ENCODE measurements at places on chromosomes 1 and 21. TPM values are rescaled to one million over a fixed set of nuclear protein-coding genes. Genes with fewer than 3 reads are reported as not detected.

GRCh38 chr1:17194133-17194475 is 10.8 kb upstream of the PADI1 start:
- no peak overlapping the region for H3K4me3 ChIP-seq
- DNase-seq, result no peak
- peaks cover 2% of the 10 kb centered on the region for H3K27me3 ChIP-seq
- H3K36me3 ChIP-seq, result no peaks in the 10 kb centered on the region
- H3K27ac ChIP-seq, result no peak overlapping the region

DNA sequence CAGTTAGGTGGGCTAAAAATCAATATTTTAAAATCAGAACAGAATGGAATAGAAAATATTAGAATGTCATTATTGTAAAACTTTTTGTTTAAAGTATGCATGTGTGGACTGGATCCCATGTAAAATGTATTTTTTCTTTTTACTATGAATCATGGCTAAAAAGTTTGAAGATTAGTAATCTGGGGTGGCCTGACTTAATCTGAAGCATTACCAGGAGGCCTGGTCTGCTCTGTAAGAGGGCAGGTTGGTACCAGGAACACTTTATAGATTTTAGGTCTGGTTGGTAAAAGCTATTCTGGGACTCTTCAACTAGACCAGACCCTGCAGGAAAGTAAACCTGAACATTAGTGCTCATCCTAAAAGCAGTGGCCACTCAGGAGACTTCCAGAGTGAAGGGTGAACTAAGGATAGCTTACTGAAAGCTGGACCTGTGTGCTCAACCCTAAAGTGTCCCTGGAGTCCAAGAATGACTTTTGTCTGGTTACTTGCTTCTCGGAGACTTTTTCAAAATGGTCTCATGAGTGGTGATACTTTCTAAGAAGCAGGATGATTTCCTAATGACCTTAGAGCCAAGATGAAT is 16.5 kb downstream of the RGL1 start:
- DNase-seq, result no peak
- peaks cover 6% of the 10 kb centered on the region for H3K4me1 ChIP-seq
- H3K27ac ChIP-seq, result no peak overlapping the region
- H3K27me3 ChIP-seq, result no peaks in the 10 kb centered on the region
- H3K36me3 ChIP-seq, result no peaks in the 10 kb centered on the region

- H3K4me1 ChIP-seq, result no peaks in the 10 kb centered on the region
- peaks cover 8% of the 10 kb centered on the region for H3K27me3 ChIP-seq
- H3K4me3 ChIP-seq, result no peak overlapping the region
- DNase-seq, result no peak
- H3K36me3 ChIP-seq, result no peaks in the 10 kb centered on the region
Observed at GRCh38 chr1:63730211-63730610, 43.6 kb upstream of the ROR1 start.

DNA sequence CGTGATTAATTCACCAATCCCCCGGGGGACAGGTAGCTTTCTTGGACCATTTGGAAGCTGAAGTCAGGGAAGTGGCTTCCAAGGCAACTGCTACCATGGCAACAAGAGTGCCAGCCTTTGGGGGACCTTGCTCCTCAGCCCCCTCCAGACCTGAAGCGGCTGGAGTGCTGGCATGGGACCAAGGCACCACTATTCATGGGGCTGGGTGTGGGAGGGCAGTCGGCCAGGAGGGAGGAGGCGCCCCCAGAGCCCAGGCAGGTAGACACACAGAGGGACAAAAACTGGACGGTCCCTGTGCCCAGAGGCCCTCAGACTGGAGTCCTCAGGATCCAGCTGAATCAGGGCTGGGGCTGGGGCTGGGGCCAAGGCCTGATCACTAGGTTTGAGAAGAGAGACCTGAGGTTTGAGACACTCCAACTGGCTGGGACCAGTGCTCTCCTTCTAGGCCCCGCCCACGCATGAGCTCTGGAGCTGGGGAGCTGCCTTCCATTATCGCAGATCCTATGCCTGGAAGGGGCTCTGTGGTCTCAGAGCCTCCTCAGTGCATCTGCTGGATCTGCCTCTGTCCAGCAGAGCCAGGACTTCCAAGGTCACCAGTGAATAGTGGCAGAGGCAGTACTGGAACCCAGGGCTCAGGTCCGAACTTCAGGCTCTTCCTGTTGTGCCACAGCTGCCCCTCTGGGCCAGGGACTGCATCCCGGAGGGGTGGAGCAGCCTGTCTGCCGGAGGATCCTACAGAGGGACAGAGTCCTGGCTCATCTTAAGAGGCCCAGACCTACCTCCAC is 3.3 kb upstream of the KNCN start:
- no peak overlapping the region for H3K4me3 ChIP-seq
- H3K27me3 ChIP-seq, result no peaks in the 10 kb centered on the region
- no peak overlapping the region for H3K27ac ChIP-seq
- H3K4me1 ChIP-seq, result peaks cover 5% of the 10 kb centered on the region
- DNase-seq, result no peak
- peaks cover 10% of the 10 kb centered on the region for H3K36me3 ChIP-seq

- H3K36me3 ChIP-seq, result no peaks in the 10 kb centered on the region
- peaks cover 24% of the 10 kb centered on the region for H3K27me3 ChIP-seq
Observed at GRCh38 chr21:33101300-33101911, 31.5 kb downstream of the OLIG1 start.

- H3K4me1 ChIP-seq, result no peaks in the 10 kb centered on the region
- no peak overlapping the region for H3K4me3 ChIP-seq
- no peaks in the 10 kb centered on the region for H3K36me3 ChIP-seq
- no peaks in the 10 kb centered on the region for H3K27me3 ChIP-seq
- DNase-seq, result no peak
- H3K27ac ChIP-seq, result no peak overlapping the region
Observed at GRCh38 chr21:45578176-45578801, 36.0 kb upstream of the SLC19A1 start.

- H3K36me3 ChIP-seq, result no peaks in the 10 kb centered on the region
- DNase-seq, result peak; percentile 15
- peaks cover 22% of the 10 kb centered on the region for H3K27me3 ChIP-seq
- H3K4me1 ChIP-seq, result peaks cover 19% of the 10 kb centered on the region
- no peak overlapping the region for H3K27ac ChIP-seq
Observed at GRCh38 chr21:45892156-45892915, 89.2 kb upstream of the COL6A1 start.

DNA sequence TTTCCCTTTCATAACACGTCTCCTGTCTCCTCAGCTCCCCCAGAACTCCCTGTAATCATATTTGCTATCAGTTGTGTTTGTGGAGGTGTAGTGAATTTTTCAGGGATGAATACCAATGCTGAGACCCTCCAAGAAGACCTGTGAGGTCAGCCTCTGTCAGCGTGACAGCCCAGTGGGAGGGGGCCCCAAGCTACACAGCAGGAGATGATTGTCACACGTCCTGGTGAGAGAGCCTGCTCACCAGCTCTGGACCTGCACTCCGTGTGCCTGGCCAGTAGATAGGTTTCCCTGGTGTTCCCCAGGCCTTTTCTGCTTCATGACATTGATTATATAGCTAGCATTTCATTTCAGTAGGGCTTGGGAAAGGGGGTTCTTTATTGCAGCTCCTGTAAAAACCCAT is 421.5 kb downstream of the KIF26B start:
- H3K4me1 ChIP-seq, result no peaks in the 10 kb centered on the region
- DNase-seq, result no peak
- H3K27me3 ChIP-seq, result no peaks in the 10 kb centered on the region
- no peaks in the 10 kb centered on the region for H3K36me3 ChIP-seq

DNA sequence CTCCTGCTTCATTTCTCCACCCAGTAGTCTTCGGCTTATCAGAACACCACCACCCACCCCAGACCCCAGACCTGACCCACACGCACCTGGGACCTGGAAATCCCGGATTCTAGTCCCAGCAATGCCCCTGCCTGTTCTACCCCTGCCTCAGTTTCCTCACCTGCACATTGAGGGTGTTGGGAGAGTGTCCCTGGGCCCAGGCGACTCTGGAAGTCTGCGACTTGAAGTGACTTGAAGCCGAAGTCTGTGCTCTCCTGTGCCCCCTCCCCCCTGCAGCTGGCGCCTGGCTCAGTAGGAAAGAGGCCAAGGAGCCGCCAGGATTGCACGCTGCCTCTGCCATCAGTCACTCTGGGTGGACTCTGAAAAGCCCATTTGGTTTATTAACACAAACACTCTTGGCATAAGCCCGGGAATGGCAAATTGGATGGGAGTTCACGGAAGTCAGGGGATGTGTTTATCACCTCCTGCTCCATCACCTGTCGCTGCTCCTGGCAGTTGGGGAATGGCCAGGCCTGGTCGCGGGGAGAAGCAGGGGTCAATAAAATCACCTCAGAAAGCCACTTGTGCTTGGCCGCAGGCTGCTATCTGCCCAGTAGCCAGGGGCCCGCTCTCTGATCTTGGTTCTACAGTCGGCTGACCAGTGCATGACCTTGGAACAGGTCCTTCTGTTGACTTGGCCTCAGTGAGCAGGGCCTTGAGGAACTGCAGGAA is 132.7 kb downstream of the ACTL8 start:
- H3K27ac ChIP-seq, result no peak overlapping the region
- no peaks in the 10 kb centered on the region for H3K36me3 ChIP-seq
- H3K27me3 ChIP-seq, result no peaks in the 10 kb centered on the region
- no peaks in the 10 kb centered on the region for H3K4me1 ChIP-seq
- no peak overlapping the region for H3K4me3 ChIP-seq

DNA sequence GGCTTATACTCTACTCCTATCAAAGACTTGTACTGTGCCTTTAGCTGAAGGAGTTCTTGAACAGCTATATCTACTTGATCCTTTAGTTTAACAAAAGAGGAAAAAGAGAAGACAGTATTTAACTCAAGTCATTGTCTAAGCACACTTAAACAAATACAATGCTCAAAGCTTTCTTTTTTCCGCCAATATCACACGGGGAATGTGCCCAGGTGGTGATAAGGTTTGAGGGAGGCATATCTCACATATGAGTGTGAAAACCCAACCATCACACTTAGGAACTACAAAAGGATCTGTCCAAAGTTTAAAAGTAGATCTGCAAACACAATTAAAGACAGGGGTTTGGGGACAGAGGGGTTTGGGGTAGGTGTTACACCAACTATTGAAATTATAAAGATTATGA is 59.0 kb upstream of the SLC30A10 start:
- peaks cover 48% of the 10 kb centered on the region for H3K36me3 ChIP-seq
- H3K27me3 ChIP-seq, result no peaks in the 10 kb centered on the region
- H3K4me1 ChIP-seq, result no peaks in the 10 kb centered on the region
- no peak overlapping the region for H3K27ac ChIP-seq
- no peak overlapping the region for H3K4me3 ChIP-seq

DNA sequence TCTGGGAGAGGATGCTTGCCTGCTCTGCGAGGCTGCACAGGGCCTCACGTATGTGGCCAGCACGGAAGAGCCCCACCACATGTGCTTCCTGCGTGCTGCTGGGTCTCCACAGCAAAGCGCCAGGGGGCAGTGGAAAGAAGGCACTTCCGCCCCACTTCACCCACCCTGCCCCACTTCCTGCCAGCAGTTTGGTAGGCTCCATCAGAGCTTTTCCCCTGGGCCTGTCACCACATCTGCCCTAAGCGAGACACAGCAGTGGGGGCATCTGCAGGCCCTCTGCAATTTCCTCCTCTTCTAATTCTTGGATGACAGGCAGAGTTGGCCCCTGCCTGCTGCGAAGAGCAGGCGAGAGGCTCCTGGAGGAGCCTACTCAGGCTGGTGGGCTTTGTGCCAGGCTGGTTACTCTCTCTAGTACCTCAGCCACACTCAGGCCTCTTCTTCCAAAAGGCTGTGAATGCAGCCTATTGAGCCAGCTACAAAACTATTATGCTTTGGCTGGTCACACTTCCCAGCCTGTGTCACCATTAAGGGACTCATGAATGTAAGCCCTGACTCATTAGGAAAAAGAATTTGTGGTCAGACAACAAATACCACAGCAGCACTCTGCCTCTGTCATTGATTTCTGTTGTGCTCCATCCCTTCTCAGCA is 25.0 kb downstream of the CD244 start:
- H3K36me3 ChIP-seq, result no peaks in the 10 kb centered on the region
- DNase-seq, result peak; percentile 82
- H3K27me3 ChIP-seq, result no peaks in the 10 kb centered on the region
- peaks cover 48% of the 10 kb centered on the region for H3K4me1 ChIP-seq

DNA sequence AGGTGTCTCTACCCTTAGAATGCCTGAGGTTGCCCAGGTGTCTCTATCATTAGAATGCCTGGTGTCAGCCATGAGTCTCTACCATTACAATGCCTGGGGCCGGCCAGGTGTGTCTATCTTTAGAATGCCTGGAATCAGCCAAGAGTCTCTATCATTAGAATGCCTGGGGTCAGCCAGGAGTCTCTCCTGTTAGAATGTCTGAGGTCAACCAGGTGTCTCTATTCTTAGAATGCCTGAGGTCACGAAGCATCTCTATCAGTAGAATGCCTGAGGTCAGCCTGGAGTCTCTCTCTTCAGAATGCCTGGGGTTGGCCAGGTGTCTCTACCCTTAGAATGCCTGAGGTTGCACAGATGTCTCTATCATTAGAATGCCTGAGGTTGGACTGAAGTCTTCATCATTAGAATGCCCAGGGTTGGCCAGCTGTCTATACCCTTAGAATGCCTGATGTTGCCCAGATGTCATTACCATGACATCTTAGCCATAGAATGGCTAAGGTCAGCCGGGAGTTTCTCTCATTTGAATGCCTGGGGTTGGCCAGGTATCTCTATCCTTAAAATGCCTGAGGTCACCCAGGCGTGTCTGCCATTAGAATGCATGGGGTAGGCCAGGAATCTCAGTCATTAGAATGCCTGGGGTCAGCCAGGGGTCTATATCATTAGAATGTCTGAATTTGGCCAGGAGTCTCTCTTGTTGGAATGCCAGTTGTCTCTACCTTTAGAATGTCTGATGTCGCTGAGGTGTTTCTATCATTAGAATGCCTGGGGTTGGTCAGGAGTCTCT is 44.0 kb downstream of the RNF187 start:
- no peak overlapping the region for H3K4me3 ChIP-seq
- no peaks in the 10 kb centered on the region for H3K4me1 ChIP-seq
- H3K27me3 ChIP-seq, result no peaks in the 10 kb centered on the region

DNA sequence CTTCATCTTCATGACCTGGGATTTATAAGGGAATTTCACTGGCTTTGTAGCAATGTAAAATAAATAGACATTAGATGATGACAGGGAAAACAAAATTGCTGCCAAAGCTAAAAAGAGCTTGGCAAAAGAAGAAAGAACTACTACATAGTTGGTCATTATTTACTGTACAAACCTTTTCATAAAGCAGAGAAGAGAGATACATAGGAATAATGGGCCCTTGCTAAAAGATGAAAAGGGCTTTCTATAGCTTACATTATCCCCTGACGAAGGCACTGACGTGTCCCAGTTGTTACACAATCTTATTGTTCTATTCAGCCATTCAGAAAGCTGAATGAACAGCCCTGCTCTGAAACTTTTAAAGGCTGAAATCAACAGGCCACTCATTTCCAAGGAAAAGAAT is 57.1 kb downstream of the ZC3H11B start:
- no peaks in the 10 kb centered on the region for H3K4me1 ChIP-seq
- H3K36me3 ChIP-seq, result no peaks in the 10 kb centered on the region
- H3K27me3 ChIP-seq, result peaks cover 4% of the 10 kb centered on the region
- no peak overlapping the region for H3K27ac ChIP-seq

Gene PLA2G2A
- not detected for total RNA-seq

Gene FCRL2
- not detected for total RNA-seq

Gene ST6GALNAC3
- 0.53 TPM for total RNA-seq

Gene C21orf58
- 32.8 TPM for total RNA-seq

Gene RGSL1
- total RNA-seq, result not detected

Gene SUSD4
- 0.34 TPM for total RNA-seq

Data from activated T-helper 2 cell treated with anti-CD3 and anti-CD28 coated beads, Interferon-gamma antibody, Interleukin-2, Interleukin-4, amounts not matched to agents 10 μg/mL and 5 μg/mL and 100 μg/mL, durations not matched to agents 14 hours and 24 hours and 36 hours (primary cell).